ENCODE measurements at places on chromosomes 1 and 21.

DNA sequence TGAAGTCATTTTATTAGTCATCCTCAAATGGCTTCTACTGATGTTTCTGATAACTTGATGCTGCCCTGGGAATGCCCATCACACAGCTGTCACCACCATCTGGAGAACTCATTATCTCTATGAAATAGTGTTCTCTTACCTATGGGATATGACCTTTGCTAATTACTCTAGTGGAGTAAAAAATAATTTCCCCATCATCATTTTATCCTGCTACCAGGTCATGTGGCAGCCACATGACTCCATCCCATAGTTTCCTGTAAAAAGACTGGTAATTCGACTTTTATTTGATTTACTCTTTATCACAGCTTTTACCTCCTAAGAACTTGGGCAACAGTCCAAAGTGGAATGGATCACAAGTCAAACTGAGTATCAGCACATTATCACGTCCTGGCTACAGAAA is 76.1 kb upstream of the USP25 start:
- no peak for DNase-seq

DNA sequence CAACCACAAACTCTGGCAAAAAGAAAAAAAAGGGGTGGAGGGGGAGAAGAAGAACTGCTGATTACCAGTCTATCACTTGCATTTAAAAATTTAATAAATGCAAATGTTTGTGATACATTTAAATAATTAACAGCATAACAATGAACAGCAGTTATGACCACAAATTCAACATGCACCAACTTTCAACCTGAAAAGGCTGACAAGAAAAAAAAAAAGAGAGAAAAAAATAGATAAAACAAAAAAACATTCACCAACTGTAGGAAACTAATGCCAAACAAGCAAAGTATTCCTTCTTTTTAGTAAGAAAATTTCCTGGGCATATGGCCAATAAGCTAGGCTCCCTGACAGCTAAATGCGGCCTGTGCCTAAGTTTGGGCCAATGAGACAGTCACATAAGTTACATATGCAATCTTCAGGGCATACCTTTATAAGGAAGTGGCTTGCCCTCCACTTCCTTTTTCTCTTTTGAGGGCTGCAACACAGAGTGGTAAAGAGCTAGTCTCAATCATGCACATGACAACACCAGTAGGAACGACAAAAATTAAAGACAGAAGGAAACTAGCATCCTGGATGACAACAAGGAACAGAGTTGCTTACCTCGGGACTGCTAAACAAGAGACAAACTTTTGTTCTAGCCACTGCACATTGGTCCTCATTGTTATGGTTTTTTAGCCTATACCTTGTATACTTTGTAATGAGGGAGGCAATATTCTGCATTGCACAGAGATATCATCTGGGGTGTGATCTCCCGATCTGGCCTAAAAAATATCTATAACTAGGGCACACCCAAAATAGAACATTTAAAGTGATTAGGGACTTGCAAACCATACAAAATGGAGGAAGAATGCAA is 24.2 kb upstream of the PHTF1 start:
- peak; percentile 50 for DNase-seq

GRCh38 chr1:156616463-156616862 is 2.8 kb upstream of the HAPLN2 start:
- peak; percentile 49 for DNase-seq

GRCh38 chr1:184514447-184514846 is 127.6 kb downstream of the C1orf21 start:
- no peak for DNase-seq

DNA sequence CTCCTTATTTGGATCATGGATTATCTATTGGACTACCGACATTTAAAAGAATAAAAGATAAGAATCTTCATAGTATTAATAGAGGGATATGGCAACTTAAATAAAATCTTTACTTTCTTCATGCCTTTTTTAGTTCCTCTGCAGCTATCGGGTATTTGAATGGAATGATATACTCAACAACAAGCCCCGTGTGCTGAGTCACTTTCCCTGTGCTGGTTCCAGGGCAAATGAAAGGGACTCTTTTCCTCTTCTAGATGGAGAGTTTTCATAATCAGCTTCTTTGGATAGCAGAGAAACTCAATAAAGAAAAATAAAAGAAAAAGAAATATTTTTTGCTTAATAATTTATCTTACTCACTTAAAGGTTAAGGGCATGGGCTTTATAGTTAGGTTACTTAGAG is 213.7 kb downstream of the LRRC40 start:
- no peak for DNase-seq

All from tongue (tissue), 3 donors.